ENCODE measurements at places on chromosomes 3 and 15.

DNA sequence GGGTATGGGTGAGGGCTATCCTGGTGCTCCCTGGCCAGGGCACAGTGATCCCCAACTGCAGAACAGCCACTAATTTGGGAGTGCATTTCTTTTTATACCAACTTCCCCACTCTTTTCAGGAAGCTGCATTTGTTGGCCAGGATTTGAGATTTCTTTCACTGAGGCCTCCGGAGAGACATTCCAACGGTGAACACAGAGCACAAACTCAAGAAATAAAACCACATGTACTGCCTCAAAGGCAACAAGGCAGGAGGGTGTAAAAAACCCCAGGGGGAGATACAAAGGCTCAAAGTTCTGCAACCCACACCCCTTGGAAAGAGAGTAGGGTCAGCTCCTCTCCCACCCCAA lies 65.3 kb downstream of the CPN2 start:
- no peak for DNase-seq

DNA sequence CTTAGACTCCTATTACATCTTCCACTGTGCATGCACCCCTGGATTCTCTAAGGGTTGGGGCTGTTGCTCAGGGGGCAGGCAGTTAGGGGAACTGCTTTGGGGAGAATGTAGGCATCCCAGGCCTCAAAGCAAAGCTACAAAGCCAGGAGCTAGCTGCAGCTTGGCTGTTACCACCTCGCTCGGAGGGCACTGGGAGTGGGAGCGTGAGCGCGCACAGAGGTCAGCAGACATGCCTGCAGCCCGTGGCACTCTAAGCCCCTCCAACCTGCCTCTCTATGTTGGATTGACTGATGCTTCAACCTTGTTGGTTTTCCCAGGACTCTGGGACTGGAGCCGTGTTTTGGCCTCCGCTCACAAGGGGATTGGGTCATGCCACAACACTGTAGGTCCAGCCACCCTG lies 69.8 kb downstream of the CPN2 start:
- DNase-seq: no peak

DNA sequence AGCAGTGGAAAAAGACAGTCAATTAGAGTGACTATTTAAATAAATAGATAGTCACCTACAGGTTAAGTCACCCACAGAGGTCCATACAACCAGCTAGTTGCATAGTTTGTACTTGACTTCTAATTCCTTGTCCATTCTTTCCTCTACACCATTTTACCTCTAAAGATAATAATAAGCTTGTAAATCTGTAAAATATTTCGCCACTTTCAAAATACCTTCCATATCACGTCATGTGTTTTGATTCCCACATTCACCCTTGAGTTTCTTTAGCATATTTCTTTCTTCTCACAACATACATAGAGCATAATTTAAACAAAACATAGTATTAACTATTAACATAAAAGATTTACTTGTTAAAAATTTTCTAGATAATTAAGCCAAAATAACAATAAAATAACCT lies 689.6 kb downstream of the MECOM start:
- DNase-seq: no peak

- no peak for DNase-seq
Measured at GRCh38 chr3:170418422-170419398, at the start of gene CLDN11. TSS of gene CLDN11 (plus strand) at chr3:170418868. CDS start at chr3:170419067, 199 bp downstream.

GRCh38 chr3:35817216-35817615 lies 177.9 kb downstream of the ARPP21 start:
- no peak for DNase-seq

Data from GM06990 (cell line).